ENCODE measurements at places on chromosomes 2 and 18.

GRCh38 chr2:186575302-186575701 is 14.6 kb upstream of the ITGAV start:
- DNase-seq, result no peak

- no peak for DNase-seq
These were observed 6.8 kb downstream of the PHLPP1 start for GRCh38 chr18:62721839-62722795.

GRCh38 chr2:219877728-219878127 is 250.3 kb downstream of the SLC4A3 start:
- DNase-seq, result no peak

- DNase-seq, result no peak
These were observed 4.2 kb downstream of the SLC66A2 start for GRCh38 chr18:79947054-79947755.

DNA sequence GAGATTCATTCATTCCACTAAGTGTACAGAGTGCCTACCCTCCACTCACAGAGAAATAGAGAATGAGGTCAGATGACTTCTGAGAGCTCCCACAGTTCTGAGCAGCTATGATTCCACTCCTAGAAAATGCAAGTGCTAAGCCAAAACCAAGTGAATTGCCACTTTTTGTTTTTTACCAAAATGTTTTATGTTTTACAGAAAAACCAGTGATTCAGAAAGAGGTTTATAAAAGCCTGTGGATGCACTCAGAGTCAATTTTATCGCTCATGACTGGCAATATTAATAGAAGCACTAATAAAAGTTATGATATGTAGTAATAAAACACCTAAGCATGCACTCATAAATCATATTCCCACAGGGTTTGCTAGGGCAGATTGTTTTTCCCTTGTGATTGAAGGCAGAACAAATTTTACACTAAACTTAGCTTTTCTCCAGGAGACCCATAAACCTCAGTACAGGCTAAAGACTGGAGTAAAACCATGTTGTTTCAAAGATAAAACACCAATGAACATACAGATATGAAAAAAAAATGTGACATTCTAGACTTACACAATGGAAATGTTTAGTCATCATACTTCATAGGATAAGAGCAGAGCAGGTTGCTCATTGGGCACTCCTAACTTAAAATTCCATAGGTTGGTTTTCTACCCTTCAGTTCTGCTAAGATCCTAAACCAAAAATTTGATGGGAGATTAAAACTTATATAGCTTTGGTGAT is 67.5 kb downstream of the PDK1 start:
- no peak for DNase-seq

DNA sequence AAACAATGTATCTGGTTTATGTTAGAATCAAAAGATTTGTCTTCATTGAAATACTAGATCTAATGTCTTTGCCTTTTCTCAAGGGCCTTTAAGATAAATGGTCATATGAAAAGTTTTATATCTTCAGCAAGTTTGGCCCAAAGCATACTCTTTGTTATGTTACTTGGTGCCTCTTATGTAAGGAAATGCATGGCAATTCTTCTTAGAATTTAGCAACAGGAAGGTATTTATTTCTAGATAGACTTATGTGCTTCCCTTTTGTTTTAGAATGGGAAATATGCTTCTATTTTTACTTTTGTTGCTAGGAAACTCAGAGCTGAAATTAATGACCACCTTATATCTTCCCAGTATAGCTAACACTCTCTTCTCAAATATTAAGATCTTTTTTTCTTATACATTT is 117.4 kb upstream of the DLX2 start:
- no peak for DNase-seq

- DNase-seq, result no peak
These were observed 1.7 kb downstream of the TBC1D8 start for GRCh38 chr2:101149241-101150192.

- peak; percentile 5 for DNase-seq
These were observed 26.8 kb upstream of the SPATA3 start for GRCh38 chr2:230968921-230969658.

DNA sequence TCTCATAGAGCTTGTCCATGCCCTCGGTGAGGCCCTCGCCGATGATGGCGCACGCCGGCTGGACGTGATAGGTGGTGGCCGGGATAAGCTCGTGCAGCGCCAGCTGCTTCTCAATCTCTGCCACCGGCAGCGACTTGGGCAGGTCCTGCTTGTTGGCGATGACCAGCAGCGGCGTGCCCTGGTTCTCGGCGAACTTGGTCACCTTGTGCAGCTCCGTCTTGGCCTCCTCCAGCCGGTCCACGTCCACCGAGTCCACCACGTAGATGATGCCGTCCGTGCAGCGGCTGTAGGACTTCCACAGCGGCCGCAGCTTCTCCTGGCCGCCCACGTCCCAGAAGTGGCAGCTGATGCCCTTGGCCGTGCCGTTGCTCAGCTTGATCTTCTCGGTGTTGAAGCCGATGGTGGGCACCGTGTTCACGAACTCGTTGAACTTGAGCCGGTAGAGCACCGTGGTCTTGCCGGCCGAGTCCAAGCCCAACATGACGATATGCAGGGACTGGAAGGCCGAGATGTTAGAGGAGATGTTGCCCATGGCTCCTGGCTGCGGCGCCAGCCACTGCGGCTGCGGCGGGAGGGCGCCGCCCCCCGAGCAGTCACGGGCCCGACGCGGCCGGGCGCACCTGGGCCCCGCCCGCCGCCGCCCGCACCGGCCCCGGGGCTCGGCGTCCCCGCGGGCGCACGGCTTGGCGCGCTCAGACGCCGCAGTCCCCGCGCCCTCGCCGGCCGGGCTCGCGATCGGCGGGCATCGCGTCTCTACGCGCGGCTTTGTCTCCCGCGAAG is 636 bp downstream of the ARL4C start:
- no peak for DNase-seq

Data from NCI-H1048 (cell line).